ENCODE measurements at places on chromosomes 16 and 17. TPM values are rescaled to one million over a fixed set of nuclear protein-coding genes. Genes with fewer than 3 reads are reported as not detected.

The ARL2BP gene
- total RNA-seq = 63.9 TPM

The SETD1A gene
- total RNA-seq = 4.4 TPM

The DHX58 gene
- total RNA-seq = 11.3 TPM

The SLC6A2 gene
- not detected for total RNA-seq

The ZMYND15 gene
- 0.07 TPM for total RNA-seq

The LITAFD gene
- not detected for total RNA-seq

The SLC16A11 gene
- total RNA-seq = 0.13 TPM

The CACNG1 gene
- not detected for total RNA-seq

The ZFPM1 gene
- 2.8 TPM for total RNA-seq

The VMO1 gene
- 0.33 TPM for total RNA-seq

The MT4 gene
- total RNA-seq = not detected
